ENCODE measurements at places on chromosomes 4 and X. TPM values are rescaled to one million over a fixed set of nuclear protein-coding genes. Genes with fewer than 3 reads are reported as not detected.

Gene CDS1
- total RNA-seq, result 7.8 TPM

Gene RHOXF2B
- total RNA-seq, result not detected

Gene RTL3
- total RNA-seq, result not detected

Gene UGT2A3
- total RNA-seq, result 0.15 TPM

Gene CT83
- not detected for total RNA-seq

Gene LRP2BP
- total RNA-seq, result 2.0 TPM
